ENCODE measurements at places on chromosomes 2 and 18.
A peak's percentile ranks its signal among the peaks of the same experiment; 100 is the strongest.

GRCh38 chr2:55776479-55776878 lies 82.8 kb upstream of the PNPT1 start:
- no peak for DNase-seq

DNA sequence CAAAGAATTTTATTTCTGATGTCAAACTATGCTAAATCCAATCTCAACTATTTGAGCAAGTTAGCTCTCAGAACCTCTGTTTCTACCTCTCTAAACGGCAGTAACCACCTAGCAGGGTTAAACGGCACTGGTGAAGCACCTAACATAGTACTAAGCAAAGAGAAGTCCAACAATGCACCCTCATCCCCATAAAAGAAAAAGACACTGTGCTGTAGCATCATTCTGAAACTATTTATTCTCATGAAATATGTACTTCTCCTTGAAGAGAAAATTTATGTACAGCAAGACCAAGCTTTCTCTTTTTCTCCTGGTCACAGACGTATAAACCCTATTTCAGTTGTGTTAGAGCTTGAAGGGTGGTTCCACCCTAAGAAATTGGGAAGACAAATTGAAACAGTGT lies 4.8 kb downstream of the MEX3C start:
- DNase-seq = no peak

DNA sequence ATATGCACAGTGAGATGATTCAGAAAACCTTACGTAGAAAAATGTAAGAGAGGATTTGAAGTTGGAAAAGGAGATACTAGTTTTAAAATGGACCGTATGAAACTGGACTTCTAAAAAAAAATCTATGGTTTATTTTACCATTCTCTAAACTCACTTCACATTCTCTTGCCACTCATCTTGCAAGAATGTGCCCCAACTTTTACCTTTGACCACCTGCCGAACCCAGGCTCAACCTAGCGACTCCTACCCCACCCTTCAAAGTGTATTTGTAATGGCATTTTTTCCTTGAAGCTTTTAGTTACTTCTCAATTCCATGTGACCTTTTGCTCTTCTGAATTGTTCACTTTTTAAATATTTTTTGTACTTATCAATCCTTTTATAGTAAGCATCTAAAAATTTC lies 160.8 kb downstream of the PHLPP1 start:
- no peak for DNase-seq

GRCh38 chr18:10499230-10499629 lies 26.6 kb upstream of the NAPG start:
- DNase-seq = peak; percentile 73

- DNase-seq = no peak
Observed at GRCh38 chr18:22005191-22005841, 164.1 kb upstream of the GATA6 start.

- DNase-seq = no peak
Observed at GRCh38 chr2:189569295-189569910, 11.2 kb downstream of the SLC40A1 start.

DNA sequence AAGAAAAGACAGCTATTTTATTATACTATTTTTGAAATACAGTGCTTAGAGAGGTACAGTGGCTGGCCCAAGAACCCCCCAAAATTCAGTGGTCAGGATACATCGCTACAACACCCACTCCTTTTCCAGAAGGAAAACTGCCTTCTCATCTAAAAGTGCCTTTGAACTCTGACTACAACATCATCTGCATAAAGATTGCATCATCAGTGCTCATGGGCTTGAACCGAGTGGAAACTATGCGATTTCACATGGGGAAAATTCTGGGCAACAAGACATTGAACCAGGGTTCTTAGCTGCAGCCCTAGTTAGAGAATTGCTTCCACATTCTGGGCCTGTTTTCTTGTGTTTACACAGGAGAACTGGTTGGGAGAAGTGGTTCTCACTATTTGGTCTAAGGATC lies 294.6 kb upstream of the SLC14A2 start:
- DNase-seq = no peak
